ENCODE measurements at places on chromosomes 1 and 21.

DNA sequence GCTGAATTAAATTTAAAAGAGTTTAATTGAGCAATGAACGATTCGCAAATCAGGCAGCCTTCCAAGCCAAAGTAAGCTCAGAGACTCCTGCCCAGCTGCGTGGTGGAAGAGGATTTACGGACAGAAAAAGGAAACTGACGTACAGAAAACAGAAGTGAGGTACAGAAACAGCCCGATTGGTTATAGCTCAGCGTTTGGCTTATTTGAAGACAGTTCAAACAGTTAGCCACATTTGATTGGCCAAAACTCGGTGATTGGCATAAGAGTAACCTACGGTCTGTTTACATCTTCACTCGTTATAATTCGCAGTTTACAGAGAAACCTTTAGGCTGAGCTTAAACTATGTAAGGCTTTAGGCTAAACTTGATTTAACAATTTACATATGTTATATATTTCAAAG, 46.9 kb downstream of the CR1L start:
- no peak for DNase-seq

DNA sequence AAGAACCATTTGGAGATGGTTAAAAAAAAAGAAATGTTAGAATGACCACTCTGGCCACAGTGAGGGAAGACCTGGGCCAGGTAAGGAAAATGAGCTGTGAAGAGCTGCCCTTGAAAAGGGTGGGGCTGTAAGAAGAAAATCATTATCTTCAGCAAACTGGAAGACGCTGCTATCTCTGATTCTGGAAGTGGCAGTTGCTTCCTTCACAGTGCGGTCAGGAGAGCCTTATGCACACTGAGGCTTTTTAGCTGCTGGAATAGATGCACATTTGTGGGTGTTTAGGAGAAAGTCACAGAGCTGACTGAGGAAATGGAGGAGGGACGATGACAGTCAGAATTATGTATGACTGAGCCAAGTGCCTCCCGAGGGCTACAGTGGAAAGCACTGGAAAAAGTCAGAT, 91.6 kb downstream of the TBX19 start:
- no peak for DNase-seq

DNA sequence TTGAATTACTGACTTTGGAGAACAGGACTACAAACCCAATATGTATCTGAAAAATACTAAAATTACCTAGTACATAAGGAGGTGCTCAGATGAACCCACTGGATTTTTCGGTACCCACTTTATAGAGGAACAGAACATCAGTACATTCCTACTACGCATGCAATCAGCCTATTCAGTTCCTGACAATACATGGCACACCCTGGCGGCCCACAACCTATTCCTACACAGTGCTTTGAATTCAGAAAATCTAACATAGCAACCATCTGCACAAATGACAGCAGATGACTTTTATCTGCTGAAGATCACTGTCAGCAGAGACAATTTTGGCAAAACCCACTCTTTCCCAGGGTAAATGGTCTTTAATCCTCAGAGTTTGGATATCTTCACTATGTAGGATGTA, 257.1 kb upstream of the GREM2 start:
- DNase-seq = no peak

DNA sequence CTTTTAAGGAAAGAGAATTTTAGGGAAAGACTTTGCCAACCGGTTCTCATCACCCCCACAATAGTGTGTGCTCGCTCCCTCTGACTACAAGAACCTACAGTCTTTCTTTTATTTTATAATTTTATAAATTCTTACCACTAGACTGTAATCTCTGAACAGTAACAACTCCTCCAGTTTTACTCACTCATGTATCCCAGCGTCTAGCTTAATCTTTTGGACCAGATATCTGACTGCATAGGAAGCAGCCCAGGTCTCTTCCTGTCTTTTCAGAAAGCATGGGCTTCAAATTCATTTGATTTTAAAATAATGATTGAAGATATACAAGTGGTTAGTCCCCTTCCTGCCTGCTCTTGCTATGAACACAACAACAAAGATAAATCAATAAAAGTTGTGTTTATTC, 19.0 kb upstream of the DUSP10 start:
- DNase-seq = no peak

- no peak for DNase-seq
Observed at GRCh38 chr1:177423090-177423489, 252.3 kb downstream of the BRINP2 start.

DNA sequence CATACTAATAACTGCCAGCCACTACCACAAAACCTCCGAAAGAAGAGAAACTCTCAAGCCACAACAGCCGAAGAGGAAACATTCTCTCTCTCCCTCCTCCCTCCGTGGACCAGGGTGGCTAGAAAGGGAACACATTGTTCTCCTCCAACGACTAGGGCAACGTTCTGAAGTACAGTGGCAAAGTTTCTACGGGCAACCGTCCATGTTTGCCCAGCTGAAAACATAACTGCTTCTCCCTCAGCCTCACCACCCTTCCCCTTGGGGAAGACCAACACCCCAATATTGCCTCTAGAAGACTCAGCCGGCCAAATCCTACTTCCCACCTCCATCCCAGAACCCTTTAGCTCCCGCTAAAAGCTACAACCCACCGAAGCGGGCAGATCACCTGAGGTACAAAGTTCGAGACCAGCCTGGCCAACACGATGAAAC, 2.0 kb downstream of the GLUL start:
- no peak for DNase-seq

GRCh38 chr1:26811708-26812107, 14.8 kb upstream of the ZDHHC18 start:
- DNase-seq = no peak

GRCh38 chr1:25169610-25170009, 62.7 kb downstream of the SYF2 start:
- DNase-seq = no peak

GRCh38 chr1:57146100-57146499, 180.3 kb upstream of the C8B start:
- DNase-seq = no peak

GRCh38 chr21:41362605-41363369, 960 bp downstream of the MX2 start:
- no peak for DNase-seq

GRCh38 chr1:181485287-181486097, 2.2 kb downstream of the CACNA1E start:
- no peak for DNase-seq

- DNase-seq = no peak
Observed at GRCh38 chr1:59220356-59220755, 76.5 kb upstream of the FGGY start.

GRCh38 chr1:212609701-212610574, 1.4 kb downstream of the ATF3 start:
- DNase-seq = no peak
